ENCODE measurements at places on chromosomes 7 and 10.

GRCh38 chr10:413662-414071, 275.8 kb downstream of the DIP2C start:
- no peak for DNase-seq

- DNase-seq = peak; percentile 65
These were observed 386 bp downstream of the ABHD11 start for GRCh38 chr7:73738220-73738611.

GRCh38 chr10:11682851-11683250, 59.3 kb upstream of the ECHDC3 start:
- DNase-seq = no peak

DNA sequence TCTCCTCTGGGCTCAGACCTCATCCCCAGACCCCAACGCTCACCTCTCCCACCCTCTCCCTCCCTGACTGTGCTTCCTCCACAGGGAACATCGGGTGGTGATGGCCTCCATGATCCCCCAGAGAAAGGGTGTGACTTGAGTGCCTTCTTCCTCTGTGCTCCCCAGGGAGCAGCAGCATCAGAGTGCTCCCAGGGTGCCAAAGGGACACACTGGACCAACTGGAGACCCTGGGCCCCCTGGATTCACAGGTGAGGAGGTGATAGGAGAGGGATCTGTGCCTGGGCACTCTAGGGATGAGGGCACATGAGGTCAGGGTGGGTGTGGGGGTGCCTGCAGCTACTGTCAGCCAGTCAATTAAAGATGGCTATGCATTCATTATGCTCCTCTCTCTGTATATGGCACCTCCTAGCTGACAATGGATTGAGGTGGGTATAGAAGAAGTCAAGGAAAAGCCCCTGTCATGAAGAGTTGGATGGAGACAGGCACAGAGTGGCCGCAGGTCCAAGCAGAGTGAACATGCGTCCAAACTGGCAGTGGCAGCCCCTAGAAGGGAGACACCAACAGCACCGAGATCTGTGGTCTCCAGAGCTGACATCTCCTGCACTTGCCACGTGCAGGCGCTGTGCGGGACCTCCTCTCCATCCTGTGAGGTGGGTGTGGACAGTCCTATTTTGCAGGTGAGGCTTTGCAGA, 15.5 kb upstream of the VOPP1 start:
- DNase-seq = no peak

DNA sequence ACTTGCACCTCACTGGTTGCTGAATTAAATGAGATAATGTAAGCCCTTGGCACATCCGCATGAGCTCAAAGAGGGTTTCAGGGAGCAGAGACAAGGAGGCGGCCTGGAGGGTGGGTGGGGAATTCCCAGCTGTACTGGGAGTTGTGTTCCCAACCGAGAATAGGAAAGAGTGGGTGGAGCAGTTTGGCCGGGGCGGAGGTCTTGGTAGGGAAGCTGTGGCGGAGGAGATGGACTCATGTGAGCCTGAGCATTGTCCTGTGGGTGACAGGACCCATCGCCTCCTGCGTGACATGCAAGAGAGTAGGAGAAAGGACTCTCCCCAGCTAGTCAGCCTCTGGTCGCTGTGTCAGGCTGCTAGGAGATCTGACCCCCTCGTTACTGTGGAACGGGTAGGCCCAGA, 41.0 kb upstream of the SAMD8 start:
- no peak for DNase-seq

- DNase-seq = peak; percentile 42
These were observed 97.9 kb downstream of the WDR11 start for GRCh38 chr10:120948889-120949608.

DNA sequence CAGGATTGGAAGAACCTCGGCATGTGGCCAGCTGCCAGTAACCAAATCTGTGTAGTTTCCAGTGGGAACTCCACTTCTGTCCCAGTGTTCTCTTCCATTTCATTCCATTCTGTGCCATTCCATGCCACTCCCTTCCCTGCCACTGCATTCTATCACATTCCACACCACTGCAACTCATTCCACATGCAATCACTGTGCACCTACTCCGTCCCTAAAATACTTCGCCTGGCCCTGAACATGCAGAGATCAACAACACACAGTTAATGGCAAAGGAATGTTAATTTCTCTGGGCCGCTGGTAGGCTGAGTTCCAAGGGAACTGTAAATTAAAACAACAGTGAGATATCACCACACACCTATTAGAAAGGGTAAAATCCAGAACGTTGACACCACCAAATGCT, 64.8 kb downstream of the AKR1B1 start:
- no peak for DNase-seq

DNA sequence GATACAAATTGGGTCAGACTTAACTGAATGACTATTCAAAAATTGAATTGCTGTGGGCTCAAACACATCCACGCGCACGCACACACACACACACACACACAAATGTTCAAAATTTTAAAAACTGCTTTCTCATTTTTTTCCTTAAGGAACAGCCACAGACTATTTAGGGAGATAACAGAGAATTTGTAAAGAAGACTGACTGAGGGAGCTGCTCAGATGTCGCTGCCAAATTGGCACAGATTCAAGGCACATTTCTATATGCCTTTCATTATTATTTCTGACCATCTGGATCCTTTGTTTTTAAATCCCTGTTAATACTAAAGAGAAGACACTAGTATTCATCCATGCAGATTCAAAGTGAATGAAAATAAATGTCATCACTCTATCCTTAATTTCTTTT, 154.8 kb downstream of the DGKB start:
- no peak for DNase-seq

DNA sequence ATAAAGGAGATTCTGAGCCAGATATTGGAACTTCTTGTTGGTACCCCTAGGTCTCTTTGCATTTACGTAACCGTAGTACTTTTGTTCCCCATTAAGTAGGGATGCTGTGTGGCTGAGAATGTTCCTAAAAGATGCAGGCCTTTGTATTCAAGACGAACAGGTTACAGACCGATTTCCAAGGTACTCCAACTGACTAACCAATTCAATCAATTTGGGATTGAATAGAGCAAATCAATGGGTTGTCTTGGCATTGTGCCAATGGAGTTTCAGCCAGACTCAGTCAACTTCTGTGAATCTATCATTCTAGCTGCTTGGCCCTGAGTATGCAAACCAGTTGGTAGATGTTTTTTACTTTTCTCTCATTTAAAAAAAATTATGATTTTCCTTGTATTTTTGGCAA, 347.3 kb upstream of the NPVF start:
- no peak for DNase-seq

GRCh38 chr7:46162609-46163008, 241.5 kb upstream of the IGFBP3 start:
- no peak for DNase-seq

DNA sequence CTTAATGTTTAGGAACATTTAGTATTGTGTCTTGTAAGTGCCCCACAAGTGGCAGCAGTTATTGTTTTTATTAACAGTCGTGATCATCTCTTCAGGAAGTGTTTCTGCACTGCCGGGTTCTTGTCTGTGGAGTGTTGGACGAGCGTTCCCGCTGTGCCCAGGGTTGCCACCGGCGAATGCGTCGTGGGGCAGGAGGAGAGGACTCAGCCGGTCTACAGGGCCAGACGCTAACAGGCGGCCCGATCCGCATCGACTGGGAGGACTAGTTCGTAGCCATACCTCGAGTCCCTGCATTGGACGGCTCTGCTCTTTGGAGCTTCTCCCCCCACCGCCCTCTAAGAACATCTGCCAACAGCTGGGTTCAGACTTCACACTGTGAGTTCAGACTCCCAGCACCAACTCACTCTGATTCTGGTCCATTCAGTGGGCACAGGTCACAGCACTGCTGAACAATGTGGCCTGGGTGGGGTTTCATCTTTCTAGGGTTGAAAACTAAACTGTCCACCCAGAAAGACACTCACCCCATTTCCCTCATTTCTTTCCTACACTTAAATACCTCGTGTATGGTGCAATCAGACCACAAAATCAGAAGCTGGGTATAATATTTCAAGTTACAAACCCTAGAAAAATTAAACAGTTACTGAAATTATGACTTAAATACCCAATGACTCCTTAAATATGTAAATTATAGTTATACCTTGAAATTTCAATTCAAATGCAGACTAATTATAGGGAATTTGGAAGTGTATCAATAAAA, 22.2 kb downstream of the PLA2G12B start:
- DNase-seq = no peak

GRCh38 chr7:65250697-65251395, 122.8 kb upstream of the ZNF92 start:
- DNase-seq = no peak

DNA sequence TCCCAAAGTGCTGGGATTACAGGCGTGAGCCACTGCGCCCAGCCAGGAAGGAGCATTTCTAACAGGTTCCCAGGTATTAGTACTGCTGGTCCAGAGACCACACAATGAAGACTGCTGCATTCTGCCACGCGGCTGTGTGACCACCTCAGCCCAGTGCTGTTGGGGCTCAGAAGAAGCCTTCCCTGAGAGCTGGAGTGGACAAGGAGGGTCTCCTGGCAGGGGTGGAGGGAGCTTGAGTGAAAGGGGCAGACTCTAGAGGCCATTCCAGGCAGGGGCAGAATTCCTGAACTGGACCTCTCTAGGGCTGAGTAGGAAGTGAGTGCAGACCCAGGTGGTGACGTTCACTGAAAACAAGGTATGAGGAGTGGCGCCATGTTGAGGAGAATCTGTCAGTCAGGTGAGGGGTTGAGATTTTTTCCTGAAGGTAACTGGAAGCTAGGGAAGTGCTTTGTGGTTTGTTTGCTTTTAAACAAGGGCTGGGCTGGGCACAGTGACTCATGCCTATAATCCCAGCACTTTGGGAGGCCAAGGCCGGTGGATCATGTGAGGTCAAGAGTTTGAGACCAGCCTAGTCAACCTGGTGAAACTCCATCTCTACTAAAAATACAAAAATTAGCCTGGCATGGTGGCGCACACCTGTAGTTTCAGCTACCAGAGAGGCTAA, 67.6 kb downstream of the TACC2 start:
- DNase-seq = no peak

GRCh38 chr7:36161996-36162395, 8.9 kb downstream of the EEPD1 start:
- DNase-seq = no peak

DNA sequence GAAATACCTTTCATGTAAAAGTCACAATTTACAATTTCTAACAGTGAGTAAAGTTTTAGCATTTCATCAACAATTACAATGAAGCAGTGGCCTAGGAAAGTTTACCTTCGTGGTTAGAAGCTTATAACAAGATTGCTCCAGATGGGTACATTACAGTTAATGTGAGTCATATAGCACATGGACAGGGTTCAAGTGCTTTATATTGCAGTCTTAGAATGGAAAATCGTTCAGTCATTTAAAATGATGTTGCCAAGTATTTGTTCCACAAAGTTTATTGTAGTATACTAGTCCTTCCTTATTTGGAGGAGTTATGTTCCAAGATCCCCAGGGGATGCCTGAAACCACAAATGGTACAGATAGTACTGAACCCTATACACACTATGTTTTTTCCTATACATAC, 174.6 kb upstream of the TARP start:
- DNase-seq = no peak

DNA sequence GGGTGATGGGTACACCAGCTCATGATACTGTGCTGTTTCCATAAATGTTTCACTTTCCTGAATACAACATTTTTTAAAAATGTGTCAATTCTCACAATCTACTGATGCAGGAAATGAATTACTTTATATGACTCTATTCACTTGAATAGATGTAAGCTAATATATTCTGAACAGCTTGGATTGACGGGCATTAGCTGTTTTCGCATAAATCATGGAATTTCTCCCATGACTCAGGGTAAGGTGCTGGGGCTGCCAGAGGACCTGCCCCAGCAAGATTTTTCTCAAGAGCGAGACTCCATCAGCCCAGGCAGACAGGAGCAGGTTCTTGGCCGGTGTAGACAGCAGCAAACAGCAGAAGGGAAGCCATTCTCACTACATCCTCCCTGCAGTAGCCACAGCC, 107.1 kb downstream of the PFKFB3 start:
- no peak for DNase-seq

- DNase-seq = no peak
These were observed 27.8 kb downstream of the CAV1 start for GRCh38 chr7:116552602-116553001.

DNA sequence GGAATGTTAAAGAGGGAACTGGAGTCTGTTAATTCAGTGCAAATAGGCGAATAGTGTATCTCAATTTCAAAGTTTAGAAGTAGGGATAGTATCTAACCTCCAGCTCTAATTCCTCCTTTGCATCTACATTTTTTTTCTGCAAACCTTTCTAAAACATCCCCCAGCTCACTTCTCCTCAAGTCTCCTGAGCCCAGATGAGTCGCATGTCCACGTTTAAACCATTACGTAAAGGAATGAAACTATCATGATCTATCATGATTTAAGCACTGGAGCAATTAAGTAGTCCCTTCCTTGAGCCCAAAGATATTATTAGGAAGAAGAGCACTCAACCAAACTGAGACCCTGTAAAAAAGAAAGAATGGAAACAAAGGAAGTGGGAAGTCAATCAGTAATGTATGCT, 29.9 kb downstream of the GPR22 start:
- DNase-seq = no peak

DNA sequence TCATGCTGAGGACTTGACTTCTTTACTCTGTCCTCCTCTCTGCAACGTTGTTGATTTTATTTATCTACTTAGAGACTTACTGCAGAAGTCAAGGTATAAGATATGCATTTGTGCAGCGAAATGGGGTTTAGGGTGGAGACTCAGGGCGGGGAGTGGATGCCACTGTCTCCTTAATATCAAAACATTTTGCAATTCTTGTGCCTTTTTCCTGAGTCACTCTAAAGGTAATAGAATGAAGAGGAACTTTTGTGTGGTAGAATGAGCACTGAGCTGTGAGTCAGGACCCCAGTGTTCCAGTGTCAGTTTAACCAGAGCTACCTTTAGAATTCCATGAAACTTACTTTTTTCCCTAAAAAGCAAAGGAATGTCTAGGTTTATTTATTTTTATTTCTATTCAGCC, 78.2 kb downstream of the VTI1A start:
- no peak for DNase-seq

Measured in stimulated activated CD4-positive, alpha-beta T cell treated with anti-CD3 and anti-CD28 coated beads, Interleukin-12 subunit alpha, Interleukin-12 subunit beta, amount 100 ng/mL, for 48 hours (primary cell).